ENCODE measurements at places on chromosomes 12 and 14.

- DNase-seq = no peak
Observed at GRCh38 chr12:51662728-51663154, 71.7 kb downstream of the SCN8A start.

DNA sequence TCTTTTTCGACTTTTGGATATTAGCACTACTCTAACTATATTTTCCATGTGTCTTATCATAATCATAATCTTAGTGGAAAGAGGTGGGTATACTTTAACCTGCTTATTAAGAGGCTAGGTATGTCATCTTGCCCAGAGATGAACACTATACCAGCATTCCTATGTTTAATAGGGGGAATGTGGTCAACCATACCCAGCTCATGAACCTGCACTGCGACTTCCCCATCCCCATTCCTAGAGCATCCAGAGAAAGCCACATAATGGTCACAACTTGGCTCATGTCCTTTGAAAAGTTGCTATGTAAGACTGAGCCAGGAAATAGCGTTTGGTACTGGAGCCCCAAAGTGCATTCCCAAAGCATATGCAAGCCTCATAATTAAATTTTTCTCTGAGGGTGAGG is 55.2 kb downstream of the TMCC3 start:
- DNase-seq = no peak

DNA sequence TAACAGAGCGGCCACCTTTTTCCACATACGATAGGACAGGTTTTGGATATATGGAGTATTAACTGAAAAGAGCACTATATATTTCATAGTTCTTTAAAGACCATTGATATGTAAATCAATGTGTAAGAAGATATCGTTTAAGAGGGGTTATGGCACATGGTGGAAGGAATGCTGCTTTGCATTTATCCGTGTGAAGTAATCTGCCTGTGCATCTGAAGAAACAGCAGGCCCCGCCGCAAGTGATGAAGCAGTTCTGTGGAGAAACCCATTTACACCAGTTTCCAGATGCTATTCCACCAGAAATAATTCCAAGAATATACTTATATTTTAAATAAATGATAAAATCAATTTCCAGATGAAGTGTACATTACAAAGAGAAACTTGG is 72.4 kb downstream of the BICD1 start:
- DNase-seq = no peak

- DNase-seq = no peak
Observed at GRCh38 chr12:114767906-114768722, 84.1 kb upstream of the TBX3 start.

GRCh38 chr12:12726555-12727093 is 9.5 kb downstream of the CDKN1B start:
- peak; percentile 52 for DNase-seq

DNA sequence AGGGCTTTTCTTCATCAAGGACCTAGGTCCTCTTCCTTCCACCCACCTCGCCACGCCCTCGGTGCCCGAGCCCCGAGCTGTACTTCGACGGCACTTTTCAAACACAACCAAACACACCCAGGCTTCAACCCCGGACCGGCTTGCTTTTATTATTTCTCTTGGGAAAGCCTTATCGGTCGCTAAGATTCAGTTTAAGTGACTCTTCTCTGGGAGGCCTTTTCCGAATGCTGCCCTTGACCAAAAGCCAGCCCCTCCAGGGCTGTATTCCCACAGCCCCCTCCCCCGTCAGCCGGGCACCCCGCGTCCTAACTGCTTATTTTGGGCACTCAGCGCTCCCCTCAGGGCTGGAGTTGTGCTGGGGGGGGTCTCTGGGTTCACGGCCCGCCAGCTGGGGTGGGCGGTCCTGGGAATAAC is 644 bp upstream of the PPP4R4 start:
- no peak for DNase-seq

GRCh38 chr12:10163084-10163483 is 8.8 kb downstream of the OLR1 start:
- DNase-seq = no peak
